Suppressor macrophage treated with lipopolysaccharide for 4 hours (primary cell): ENCODE measurements at places on chromosomes 16 and 17.

GRCh38 chr16:85522308-85522841 is 90.7 kb upstream of the GSE1 start:
- no peak for DNase-seq

GRCh38 chr17:6669479-6670212 is 18.1 kb downstream of the C17orf100 start:
- DNase-seq = no peak

DNA sequence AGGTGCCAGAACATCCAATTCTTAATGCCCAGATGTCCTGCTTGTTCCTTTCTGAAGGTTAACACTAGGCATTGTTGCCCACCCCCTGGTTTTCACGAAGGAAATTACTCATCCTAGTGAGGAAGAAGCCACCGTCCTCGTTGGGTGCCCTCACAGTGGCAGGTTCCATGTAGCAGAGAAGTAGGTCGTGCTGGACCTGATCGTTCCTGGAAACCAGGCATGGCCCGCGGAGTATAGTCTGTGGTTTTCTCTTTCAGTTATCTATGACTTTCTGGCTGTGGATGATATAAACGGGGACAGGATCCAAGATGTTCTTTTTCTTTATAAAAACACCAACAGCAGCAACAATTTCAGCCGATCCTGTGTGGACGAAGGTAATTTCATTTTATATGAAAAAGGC is 16.5 kb downstream of the RGS11 start:
- no peak for DNase-seq

DNA sequence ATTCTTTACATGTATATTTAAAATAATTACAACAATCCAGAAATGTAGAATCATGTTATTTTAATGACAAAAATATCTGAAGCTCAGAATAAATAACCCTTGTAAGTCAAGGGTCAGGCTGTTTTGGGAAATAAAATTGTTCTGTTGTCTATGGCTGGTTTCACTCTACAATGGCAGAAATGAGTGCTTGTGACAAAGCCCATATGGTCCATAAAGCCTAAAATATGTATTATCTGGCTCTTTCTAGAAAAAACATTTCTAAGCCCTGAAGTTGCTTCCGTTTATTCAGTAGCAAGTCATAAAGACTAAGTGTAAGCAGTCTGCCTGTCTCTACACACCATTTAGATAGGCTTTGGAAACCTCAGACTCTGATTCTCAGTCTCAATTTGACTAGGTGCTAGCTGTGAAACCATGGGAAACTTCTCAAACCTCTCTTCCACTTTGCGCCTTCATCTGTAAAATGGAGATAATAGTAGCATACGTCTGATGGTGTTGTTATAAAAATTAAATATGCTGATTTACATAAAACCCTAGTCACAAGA is 365.7 kb upstream of the CA10 start:
- DNase-seq = no peak

- DNase-seq = no peak
Observed at GRCh38 chr16:269061-269796, 6.5 kb downstream of the RGS11 start.

DNA sequence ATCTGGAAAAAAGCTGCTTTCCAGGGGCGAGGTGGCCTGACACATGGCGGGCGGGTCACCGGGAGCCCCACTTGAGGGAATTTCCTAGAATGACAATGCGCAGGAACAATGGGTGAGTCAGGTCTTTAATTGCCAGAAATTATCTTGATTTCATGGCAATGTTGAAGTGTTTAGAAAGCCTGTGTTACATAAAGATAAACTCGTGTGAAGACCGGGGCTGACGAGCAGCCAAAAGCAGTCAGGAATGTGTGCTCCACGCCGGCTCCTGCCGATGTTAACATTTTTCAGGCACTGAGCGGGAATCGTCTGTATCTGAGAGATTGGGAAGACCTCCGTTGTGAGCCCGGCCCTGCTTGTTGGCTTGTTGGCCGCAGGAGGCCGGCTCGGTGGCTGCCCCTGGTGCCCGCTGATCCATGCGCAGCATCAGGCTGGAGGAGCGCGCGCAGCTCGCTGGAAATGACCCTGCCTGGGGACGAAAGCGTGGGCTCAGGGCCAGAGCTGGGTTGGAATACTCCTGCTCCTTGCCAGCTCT is 353.1 kb downstream of the FOXL1 start:
- no peak for DNase-seq

- DNase-seq = no peak
Observed at GRCh38 chr17:81131486-81132196, 33.7 kb upstream of the PVALEF start.

- no peak for DNase-seq
Observed at GRCh38 chr17:68621065-68621464, 19.9 kb upstream of the FAM20A start.

DNA sequence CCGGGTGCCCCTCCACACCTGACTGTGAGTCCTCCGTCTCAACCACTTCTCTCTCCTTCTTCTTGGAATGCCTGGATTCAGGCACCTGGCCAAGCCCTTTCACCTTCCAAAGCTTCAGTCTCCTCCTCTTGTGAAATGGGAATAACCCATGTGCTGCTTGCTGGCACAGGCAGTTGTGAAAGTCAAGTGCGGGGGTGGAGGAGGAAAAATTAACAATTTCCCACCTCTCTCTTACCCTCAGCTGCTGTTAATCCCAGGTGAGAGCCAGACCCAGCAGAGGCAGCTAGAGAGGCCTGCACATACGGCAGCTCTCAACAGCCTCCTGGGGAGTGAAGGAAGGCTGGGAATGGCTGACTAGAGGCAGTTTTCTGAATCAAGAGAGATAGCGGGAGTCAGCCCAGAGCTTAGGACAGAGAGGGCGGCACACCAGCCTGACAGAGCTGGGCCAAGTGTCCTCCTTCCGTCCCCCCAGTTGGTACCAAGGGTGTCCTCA is 77.9 kb upstream of the LGALS9 start:
- DNase-seq = no peak
